Activated B cell treated with CpG ODN at 0.5 μM for 24 hours (primary cell): ENCODE measurements at places on chromosomes 1 and 21. TPM values are rescaled to one million over a fixed set of nuclear protein-coding genes. Genes with fewer than 3 reads are reported as not detected.
A peak's percentile ranks its signal among the peaks of the same experiment; 100 is the strongest.

- DNase-seq: no peak
These were observed 76.5 kb upstream of the NFIA start for GRCh38 chr1:61005614-61006580.

DNA sequence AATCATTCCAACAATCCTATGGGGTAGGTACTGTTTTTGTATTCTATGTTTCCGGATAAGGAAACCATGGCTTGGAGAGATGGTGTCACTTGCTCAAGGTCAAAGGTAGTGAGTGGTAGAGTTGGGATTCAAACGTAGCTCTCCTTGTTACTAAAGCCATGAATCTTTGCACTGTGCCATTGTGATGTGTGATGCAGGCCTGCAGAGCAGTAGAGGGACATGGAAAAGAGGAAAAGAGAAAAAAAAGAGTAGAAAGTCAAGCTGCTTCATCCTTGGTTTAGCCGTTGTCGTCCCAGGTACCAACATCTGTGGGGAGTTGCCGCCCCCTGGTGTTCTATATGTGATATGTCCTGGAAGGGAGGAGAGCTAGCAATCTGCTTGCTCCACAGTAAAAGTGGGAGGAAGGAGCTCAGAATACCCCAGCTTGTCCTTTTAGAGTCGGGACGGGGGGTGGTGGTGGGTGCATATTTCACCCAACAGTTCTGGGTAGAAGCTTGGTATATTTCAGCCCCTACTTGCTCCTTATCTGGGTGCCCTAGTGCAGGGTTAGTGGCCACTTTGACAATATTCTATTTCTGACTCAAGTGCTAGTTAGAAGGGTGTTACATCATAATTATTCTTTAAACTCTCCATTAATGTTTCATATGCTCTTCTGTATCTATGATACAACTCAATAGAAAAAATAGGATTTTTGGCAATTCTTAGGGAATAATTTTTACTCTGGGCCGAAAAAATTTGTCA lies 98.4 kb downstream of the EBNA1BP2 start:
- peak; percentile 56 for DNase-seq

DNA sequence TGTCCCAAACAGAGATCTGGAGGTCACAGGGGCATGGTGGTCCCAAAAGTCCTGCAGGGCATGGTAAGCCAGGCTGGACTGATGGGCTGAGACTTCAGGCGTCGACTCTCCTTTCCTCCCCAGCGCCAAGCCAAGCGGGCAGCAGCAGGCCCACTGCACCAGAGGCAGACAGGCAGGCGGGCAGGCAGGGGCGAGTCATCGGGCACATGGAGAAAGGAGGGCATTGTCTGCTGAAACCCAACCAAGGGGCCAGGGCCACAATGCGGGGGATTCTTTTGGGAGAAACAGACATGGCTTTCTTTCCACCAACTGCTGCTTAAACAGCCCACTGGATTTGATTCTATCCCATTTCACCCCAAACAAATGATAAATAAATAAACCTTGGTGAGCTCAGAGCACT lies 46.2 kb downstream of the TRABD2B start:
- DNase-seq: no peak

DNA sequence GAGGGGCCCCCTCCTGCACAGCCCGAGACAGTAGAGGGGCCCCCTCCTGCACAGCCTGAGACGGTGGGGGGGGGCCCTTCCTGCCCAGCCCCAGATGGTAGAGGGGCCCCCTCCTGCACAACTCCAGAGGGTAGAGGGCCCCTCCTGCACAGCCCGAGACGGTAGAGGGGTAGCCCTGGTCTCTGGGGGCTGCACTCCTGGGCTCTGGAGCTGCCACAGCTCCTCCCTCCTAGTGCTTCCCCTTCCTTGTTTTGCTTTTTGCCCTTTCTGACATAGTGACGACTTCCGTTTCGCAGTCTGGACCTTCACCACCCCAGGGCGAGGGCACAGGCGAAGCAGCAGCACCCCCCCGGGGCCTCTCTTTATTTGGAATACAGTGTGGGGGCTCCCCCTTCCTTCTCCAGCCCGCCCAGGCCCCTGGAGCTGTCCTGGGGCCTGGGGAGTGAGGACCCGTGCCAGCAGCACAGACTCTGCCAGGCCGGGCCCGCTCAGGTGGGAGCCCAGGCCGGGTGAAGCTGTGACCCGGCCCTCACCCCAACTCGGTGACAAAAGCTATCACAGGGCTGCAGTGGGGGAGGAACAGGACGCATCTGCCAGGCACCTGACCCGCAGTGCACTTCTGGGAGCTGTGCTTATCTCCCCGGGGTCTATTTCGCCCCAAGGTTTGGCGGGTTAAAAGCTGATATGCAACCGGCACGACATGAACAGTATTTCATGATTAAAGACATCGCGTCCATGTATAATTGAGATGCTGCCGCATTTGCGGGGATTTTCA lies 1.1 kb upstream of the PRXL2B start:
- peak; percentile 74 for DNase-seq

DNA sequence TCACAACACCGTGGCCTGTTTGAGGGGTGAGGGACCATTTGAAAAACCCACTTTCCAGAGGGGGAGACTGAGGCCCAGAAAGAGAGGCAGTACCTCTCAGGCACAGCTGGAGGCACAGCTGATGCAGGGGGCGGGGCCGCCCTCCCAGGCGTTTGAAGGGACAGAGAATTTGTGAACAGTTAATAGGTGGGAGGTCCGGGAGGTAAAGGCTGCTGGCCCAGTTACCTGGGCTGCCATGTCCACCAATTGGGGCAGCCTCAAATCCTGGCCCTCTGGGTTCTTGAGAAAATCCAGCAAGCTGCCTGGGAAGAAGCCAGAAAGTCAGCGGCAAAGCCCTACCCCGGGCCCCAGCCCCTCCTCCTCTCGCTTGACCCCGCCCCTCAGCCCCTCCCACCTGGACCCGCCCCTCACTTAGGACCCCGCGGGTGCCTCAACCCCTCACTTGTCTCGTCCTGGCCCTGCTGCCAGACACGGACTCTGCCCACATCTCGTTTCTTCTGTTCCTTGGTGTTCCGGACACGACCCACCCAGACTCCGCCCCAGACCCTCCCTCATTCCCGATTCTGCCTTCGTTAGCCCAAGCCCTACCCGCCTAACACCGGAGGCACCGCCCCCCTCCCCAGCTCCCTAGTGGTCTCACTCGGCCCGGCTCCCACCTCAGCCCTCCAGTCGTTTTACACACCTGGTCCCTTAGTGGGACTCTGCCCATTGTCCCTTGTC lies 10.8 kb upstream of the AHDC1 start:
- DNase-seq: no peak

C1orf185 gene
- total RNA-seq: not detected in 2 replicates

TIPRL gene
- 25.5 and 29.8 TPM in 2 replicates for total RNA-seq
